ENCODE measurements at places on chromosomes 12 and 14.
A peak's percentile ranks its signal among the peaks of the same experiment; 100 is the strongest.

DNA sequence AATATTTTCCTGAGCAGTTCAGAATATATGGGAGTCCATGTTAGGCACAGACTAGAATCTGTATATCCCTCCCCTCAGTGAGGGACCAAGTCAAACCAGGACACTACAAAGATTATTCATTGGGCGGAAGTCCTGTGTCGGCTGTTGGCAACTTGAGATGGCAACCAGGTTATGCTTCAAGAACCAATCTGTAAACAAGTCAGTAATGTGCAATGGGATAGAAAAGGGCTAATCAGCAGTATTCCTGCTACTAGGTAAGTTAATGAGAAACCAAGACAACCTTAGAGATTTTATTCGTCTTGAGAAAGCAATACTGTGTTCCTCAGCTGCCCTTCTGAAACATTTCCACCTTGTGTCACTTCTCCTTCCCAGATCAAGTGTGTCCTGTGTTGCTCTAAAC lies 26.4 kb downstream of the ARG2 start:
- H3K4me3 ChIP-seq, result no peak overlapping the region
- no peak overlapping the region for H3K27ac ChIP-seq
- peaks cover 2% of the 10 kb centered on the region for H3K4me1 ChIP-seq
- DNase-seq, result no peak
- H3K36me3 ChIP-seq, result peaks cover 24% of the 10 kb centered on the region
- H3K27me3 ChIP-seq, result no peaks in the 10 kb centered on the region

GRCh38 chr14:105154476-105154871 lies 14.1 kb downstream of the JAG2 start:
- no peaks in the 10 kb centered on the region for H3K36me3 ChIP-seq
- H3K4me3 ChIP-seq, result no peak overlapping the region
- H3K4me1 ChIP-seq, result no peaks in the 10 kb centered on the region
- peaks cover 8% of the 10 kb centered on the region for H3K27me3 ChIP-seq
- no peak overlapping the region for H3K27ac ChIP-seq

- H3K4me1 ChIP-seq, result peaks cover 3% of the 10 kb centered on the region
- DNase-seq, result peak; percentile 59
- H3K27me3 ChIP-seq, result no peaks in the 10 kb centered on the region
- peak overlapping the region; percentile 92 for H3K27ac ChIP-seq
- H3K36me3 ChIP-seq, result no peaks in the 10 kb centered on the region
- peak overlapping the region; percentile 88 for H3K4me3 ChIP-seq
Measured at GRCh38 chr14:50230701-50231474, 490 bp downstream of the SOS2 start.

DNA sequence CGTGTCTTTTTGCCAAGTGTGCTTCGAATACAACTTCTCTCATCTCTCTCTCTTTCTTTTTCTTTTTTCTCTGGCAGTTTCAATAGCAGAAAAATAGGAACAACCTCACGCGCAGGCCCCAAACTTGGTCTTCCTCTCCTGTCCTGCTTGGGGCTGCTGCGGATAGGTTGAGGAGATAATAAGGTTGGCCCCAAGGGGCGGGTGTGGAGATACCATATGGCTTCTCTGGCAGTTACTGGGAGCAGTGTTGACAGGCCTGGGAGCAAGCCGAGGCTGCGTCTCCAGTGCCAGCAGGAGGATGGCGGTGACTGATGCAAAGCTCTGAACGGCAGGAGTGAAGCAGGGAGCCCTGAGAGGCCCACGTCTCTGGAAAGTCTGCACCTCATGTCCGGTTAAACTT lies 89.5 kb upstream of the MANSC4 start:
- H3K27me3 ChIP-seq, result no peaks in the 10 kb centered on the region
- no peak overlapping the region for H3K4me3 ChIP-seq
- peaks cover 14% of the 10 kb centered on the region for H3K4me1 ChIP-seq
- no peak for DNase-seq
- H3K27ac ChIP-seq, result no peak overlapping the region

DNA sequence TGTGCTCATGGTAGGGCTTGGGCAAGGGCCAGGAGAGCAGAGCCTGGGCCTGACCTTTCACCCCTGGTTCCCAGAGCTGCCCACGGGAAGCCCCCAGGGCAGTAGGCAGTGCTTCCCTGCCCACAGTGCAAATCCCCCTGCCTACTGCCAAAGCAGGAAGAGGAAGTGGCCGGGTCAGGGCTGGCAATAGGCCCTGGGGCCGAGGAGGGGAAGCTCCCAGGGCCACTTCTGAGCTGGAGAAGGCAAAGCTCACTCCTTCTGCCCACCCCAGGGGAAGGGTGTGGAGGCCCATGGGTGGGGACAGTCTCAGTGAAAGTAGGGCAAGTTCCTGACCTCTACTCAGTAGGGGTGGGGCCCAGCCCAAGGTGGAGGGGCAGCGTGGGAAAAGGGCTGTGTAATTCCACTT lies 5.4 kb upstream of the NR4A1 start:
- H3K36me3 ChIP-seq, result peaks cover 3% of the 10 kb centered on the region
- H3K27ac ChIP-seq, result no peak overlapping the region
- H3K4me3 ChIP-seq, result no peak overlapping the region
- no peak for DNase-seq
- no peaks in the 10 kb centered on the region for H3K27me3 ChIP-seq
- H3K4me1 ChIP-seq, result peaks cover 7% of the 10 kb centered on the region

DNA sequence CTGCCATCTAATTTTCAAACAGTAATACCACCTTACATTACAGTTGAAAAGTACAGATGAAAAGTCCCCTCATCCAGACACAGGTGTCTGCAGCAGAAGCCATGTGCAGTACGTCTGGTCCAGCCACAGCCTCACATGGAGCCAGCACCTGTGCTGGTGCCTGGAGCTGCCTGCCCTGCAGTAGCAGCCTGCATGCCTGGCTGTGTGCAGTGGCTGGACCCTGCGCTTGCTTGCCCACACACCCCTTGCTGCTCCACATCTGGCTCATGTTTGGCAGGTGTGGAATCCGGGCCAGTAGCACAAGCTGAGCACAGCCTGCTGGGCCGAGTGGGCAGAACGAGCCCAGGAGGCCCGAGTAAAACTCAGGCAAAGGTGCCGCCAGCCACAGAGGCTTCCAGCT lies 21.8 kb upstream of the CPM start:
- DNase-seq, result no peak
- H3K4me1 ChIP-seq, result peaks cover 12% of the 10 kb centered on the region
- H3K36me3 ChIP-seq, result no peaks in the 10 kb centered on the region
- H3K27ac ChIP-seq, result no peak overlapping the region
- H3K4me3 ChIP-seq, result no peak overlapping the region

GRCh38 chr14:53010193-53011040 lies 59.6 kb upstream of the FERMT2 start:
- no peak for DNase-seq
- H3K36me3 ChIP-seq, result no peaks in the 10 kb centered on the region
- no peaks in the 10 kb centered on the region for H3K27me3 ChIP-seq
- H3K4me3 ChIP-seq, result no peak overlapping the region
- H3K4me1 ChIP-seq, result peaks cover 7% of the 10 kb centered on the region

GRCh38 chr12:91182636-91183455 lies at the start of gene DCN:
TSS of gene DCN (minus strand) at chr12:91182817. CDS start at chr12:91178552, 4,265 bp downstream.
- peak within 1 kb of the TSS; percentile 94 for H3K4me3 ChIP-seq
- H3K4me1 ChIP-seq, result peaks cover 10% of the 10 kb centered on the region
- DNase-seq, result peak; percentile 81
- no peaks in the 10 kb centered on the region for H3K27me3 ChIP-seq

DNA sequence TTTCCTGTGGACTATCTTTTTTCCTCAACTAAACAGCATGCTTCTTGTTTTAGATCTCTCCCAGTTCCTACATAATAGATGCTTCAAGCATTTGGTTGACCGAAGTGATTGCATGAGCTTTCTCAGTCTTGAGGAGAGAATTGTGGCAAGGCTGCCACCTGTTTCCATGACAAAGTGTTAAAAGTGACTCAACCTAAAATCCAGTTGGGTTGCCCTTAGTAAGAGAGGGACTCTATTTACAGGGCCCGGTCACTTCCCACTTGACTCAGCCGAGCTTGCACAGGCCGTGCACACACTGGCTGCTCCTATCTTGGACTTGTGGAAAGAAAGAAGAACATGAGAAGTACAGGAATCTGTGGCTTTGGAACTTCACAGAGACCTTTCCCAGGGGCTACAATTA lies 2.1 kb upstream of the B4GALNT3 start:
- DNase-seq, result no peak
- H3K27ac ChIP-seq, result no peak overlapping the region
- H3K27me3 ChIP-seq, result peaks cover 74% of the 10 kb centered on the region
- H3K4me3 ChIP-seq, result no peak overlapping the region

GRCh38 chr12:103415681-103416080 lies 80.1 kb downstream of the C12orf42 start:
- no peaks in the 10 kb centered on the region for H3K27me3 ChIP-seq
- DNase-seq, result no peak
- no peak overlapping the region for H3K4me3 ChIP-seq
- H3K36me3 ChIP-seq, result no peaks in the 10 kb centered on the region

DNA sequence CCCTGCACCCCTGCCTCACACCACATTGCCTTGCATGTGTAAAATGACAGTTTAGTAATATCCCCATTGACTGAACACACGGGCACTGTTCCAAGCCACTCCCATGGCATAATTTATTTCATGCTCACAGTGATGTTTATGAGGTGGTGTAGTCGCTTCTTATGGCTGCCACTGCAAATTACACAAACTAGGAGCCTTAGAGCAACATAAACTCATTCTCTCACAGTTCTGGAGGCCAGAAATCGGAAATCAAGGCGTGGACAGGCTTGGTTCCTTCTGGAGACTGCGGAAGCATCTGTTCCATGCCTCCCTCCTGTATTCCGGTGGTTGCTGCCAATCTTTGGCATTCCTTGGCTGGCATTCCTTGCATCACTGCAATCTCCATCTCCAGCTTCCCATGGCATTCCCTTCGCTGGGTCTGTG lies 97.3 kb downstream of the RIN3 start:
- no peak overlapping the region for H3K4me3 ChIP-seq
- no peak overlapping the region for H3K27ac ChIP-seq
- H3K27me3 ChIP-seq, result no peaks in the 10 kb centered on the region
- peaks cover 9% of the 10 kb centered on the region for H3K36me3 ChIP-seq
- H3K4me1 ChIP-seq, result peaks cover 10% of the 10 kb centered on the region

GRCh38 chr14:104702106-104702505 lies 12.7 kb downstream of the INF2 start:
- no peaks in the 10 kb centered on the region for H3K27me3 ChIP-seq
- H3K36me3 ChIP-seq, result peaks cover 58% of the 10 kb centered on the region
- no peak overlapping the region for H3K27ac ChIP-seq
- H3K4me1 ChIP-seq, result peaks cover 13% of the 10 kb centered on the region
- no peak overlapping the region for H3K4me3 ChIP-seq

GRCh38 chr12:98696036-98696646 lies 51.1 kb downstream of the APAF1 start:
- H3K27me3 ChIP-seq, result no peaks in the 10 kb centered on the region
- no peak overlapping the region for H3K4me3 ChIP-seq
- peak; percentile 9 for DNase-seq
- H3K27ac ChIP-seq, result no peak overlapping the region

DNA sequence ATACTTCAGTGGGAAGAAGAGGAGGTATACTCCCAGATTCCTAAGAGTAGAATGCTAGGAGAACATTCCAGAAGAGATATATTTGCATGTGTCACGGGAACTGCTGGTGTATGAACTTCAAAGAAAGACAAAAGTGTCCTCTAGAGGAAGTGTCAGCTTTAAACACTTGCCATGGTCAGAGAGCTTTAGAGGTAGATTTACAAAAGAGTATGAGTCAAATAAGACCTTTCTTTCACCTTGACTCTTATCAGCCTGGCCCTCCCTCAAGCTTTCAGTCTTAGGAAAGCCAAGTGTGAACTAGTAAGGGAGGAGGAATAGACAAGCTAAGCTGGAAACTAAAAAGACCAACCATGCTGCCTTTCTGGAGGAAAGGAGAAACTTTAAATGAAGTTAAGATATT lies 34.7 kb downstream of the COX8C start:
- no peak overlapping the region for H3K27ac ChIP-seq
- H3K4me1 ChIP-seq, result no peaks in the 10 kb centered on the region
- H3K36me3 ChIP-seq, result no peaks in the 10 kb centered on the region
- no peak for DNase-seq

DNA sequence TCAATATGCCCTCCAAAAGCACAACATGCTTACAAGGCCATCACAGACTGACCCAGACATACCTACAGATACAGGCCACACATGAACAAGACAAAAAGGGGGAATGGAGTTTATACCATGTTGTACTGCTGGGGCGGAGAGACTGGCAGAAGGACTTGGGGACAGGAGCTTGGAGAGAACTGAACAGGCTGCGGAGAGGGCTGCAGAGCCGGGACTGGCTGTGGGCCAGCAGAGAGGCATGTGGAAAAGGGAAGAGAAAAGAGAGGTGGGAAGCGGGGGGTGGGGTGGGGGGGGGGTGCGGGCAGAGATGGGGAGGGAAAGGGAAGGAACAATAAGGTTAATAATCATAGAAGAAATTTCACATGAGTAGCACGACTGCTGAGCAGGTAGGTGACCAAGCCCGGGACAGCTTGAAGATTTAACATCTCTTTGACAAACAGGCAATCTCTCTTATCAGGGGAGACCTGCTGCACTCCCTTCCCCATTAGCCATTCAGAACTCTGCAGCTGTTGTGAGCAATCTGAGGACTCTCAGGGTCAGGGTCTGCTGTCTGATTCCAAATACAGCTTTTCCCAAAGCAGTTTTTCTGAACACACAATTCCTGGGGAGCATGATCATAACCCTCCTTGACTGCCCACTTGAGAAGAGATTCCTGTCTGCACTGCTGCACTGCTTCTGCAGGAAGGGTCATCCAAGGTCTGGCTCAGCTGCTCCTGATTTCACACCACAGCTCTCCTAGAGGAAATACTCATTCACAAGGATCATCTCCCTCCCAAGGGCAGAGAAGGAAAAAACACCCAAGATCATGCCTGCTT lies 21.6 kb upstream of the STAC3 start:
- H3K36me3 ChIP-seq, result peaks cover 21% of the 10 kb centered on the region
- no peak overlapping the region for H3K4me3 ChIP-seq
- H3K27me3 ChIP-seq, result no peaks in the 10 kb centered on the region
- DNase-seq, result peak; percentile 45
- peaks cover 5% of the 10 kb centered on the region for H3K4me1 ChIP-seq
- no peak overlapping the region for H3K27ac ChIP-seq

- peak within 1 kb of the TSS; percentile 81 for H3K27ac ChIP-seq
- peak; percentile 64 for DNase-seq
- no peaks in the 10 kb centered on the region for H3K4me1 ChIP-seq
Measured at GRCh38 chr12:19129486-19130223, at the start of gene PLEKHA5. TSS of gene PLEKHA5 (plus strand) at chr12:19129733. CDS start at chr12:19129800, 67 bp downstream.

- H3K27ac ChIP-seq, result no peak overlapping the region
- no peaks in the 10 kb centered on the region for H3K36me3 ChIP-seq
- peaks cover 3% of the 10 kb centered on the region for H3K4me1 ChIP-seq
- peaks cover 42% of the 10 kb centered on the region for H3K27me3 ChIP-seq
- H3K4me3 ChIP-seq, result no peak overlapping the region
- no peak for DNase-seq
Measured at GRCh38 chr12:4277205-4277543, 3.6 kb downstream of the CCND2 start.

GRCh38 chr14:101354726-101355125 lies 206.6 kb upstream of the DIO3 start:
- no peaks in the 10 kb centered on the region for H3K27me3 ChIP-seq
- no peak overlapping the region for H3K27ac ChIP-seq
- H3K4me1 ChIP-seq, result no peaks in the 10 kb centered on the region
